ENCODE measurements at places on chromosomes 5 and 9. TPM values are rescaled to one million over a fixed set of nuclear protein-coding genes. Genes with fewer than 3 reads are reported as not detected.
A peak's percentile ranks its signal among the peaks of the same experiment; 100 is the strongest.

The TAF9 gene
- total RNA-seq = 55.7 TPM

DNA sequence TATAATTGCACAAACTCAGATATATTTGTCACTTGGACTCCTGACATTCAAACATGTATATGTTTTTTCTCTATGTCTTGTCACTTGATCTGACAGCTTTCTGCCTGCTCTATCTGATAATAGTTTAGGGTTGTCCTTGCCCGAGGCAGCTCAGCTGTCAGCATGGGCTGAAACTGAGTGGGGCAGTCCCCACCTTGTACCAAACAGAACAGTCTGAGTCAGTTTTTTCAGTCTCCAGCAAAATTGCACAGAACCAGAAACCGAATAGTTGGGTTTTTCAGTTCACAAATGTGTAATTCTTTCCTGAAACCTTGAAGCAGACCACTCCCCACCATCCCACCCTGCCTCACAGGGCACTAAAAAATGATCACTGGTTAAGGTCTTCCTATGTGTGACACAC is 9.5 kb upstream of the HAND1 start:
- DNase-seq = no peak

GRCh38 chr5:5220901-5221631 is 80.9 kb downstream of the ADAMTS16 start:
- no peak for DNase-seq

- no peak for DNase-seq
Observed at GRCh38 chr5:71529682-71530081, 57.5 kb upstream of the MCCC2 start.

DNA sequence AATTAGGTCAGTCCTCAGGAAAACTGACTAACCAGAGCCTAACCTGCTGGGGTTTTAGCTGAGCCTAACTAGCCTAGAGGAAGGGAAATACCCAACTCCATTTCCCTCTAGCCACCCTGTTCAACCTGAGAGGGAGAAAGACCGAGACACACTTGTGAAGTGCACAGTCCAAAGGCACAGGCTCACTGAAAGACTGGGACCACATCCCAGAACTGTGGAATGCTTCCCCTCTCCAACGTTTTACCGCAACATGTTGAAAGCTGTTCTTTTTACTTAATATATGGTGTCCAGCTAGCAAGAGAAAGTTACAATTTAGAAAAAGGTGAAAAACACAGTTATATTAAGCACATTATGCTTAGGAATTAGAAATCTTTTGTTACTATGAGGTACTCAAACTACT is 76.8 kb upstream of the SIMC1 start:
- DNase-seq = no peak

DNA sequence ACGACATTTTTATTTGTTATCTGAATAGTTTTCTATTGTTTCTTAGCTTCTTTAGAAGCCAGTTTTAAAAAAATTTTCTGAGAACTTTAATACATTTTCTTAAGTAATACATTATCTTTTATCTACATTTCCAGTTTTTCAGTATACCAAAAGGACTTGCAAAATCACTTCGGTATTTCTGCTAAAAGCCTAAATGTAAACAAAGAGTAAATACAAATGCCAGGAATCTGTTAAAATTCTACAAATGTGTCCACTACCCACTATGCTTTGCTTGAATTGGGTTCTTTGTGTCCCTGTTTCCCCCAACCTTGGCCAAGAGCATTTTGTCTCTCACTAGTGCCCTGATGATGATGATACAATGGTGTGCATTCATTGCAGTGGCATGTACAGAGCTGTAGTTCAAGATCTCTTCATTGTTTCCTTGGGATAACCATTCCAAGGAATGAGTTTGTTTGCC is 611.2 kb downstream of the NR2F1-AS1 start:
- DNase-seq = no peak

DNA sequence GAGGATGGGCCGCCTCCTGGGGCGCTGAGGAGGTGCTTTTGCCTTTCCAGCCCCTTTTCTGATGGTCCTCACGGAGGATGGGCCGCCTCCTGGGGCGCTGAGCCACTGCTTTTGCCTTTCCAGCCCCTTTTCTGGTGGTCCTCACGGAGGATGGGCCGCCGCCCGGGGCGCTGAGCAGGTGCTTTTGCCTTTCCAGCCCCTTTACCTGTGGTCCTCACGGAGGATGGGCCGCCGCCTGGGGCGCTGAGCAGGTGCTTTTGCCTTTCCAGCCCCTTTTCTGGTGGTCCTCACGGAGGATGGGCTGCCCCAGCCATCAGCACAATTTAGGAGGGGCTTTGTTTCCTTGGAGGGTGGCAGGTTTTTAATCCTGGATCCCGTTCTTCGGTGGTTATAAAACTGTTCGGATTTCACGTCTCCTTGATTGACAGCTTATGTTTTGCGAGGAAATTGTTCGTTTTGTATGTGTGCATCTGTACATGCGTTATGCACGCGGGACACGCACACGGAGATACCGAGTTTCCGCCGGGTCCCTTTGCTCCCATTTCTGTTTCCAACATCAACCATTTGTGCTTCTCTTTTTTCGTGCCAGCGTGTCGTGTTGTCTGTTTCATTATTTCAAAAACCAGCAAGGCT is 34.7 kb upstream of the SLC9A3 start:
- no peak for DNase-seq

The IFNA21 gene
- not detected for total RNA-seq

The NRARP gene
- total RNA-seq = 9.2 TPM

The CTSV gene
- total RNA-seq = 0.99 TPM

DNA sequence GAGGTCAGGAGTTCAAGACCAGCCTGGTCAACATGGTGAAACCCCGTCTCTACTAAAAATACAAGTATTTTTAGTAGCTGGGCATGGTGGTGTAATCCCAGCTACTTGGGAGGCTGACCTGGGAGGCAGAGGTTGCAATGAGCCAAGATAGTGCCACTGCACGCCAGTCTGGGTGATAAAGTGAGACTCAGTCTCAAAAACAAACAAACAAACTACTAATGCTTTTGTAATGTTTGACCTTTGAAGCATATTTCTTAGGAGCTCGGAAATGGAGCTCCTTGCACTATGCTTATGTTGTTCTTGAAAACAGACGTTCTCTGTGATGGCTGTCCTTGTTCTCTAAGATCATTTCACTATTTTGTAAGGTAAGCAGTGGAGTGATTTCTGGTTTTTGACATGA is 6.0 kb downstream of the F2RL2 start:
- DNase-seq = no peak

The CCL28 gene
- total RNA-seq = 2.6 TPM

The TNFSF8 gene
- total RNA-seq = 0.33 TPM

The SLC27A6 gene
- total RNA-seq = 1.7 TPM

The C9 gene
- total RNA-seq = not detected

GRCh38 chr9:101307524-101308213 is 77.1 kb downstream of the BAAT start:
- DNase-seq = no peak

- peak; percentile 51 for DNase-seq
Observed at GRCh38 chr5:113274836-113275414, 159.9 kb downstream of the TSSK1B start.

The SOWAHA gene
- total RNA-seq = 40.2 TPM

The CARD9 gene
- 9.5 TPM for total RNA-seq

The PCA3 gene
- 0.34 TPM for total RNA-seq

The BTNL3 gene
- not detected for total RNA-seq

DNA sequence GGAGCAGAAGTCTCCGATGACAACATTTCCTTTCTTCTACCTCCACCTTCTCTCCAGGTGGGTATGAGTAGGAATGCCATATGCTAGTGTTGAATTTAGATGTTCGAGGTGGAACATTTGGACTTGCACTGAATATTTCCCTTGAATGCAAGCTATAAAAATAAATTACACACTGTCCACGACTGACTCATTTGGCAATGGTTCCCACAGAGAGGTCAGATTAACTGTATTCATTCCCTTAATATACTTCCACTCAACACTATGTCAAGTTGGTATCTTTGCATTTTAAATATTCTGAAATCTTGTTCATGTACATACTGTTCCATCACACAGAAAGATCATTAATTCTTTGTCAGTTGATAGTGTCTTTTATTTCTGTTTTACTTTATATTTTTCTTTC is 222.6 kb upstream of the PIK3R1 start:
- no peak for DNase-seq

GRCh38 chr5:40505031-40505430 is 174.7 kb upstream of the PTGER4 start:
- no peak for DNase-seq

- no peak for DNase-seq
Observed at GRCh38 chr5:158691631-158692255, 408.0 kb downstream of the EBF1 start.

GRCh38 chr9:36892279-36892678 is 141.8 kb downstream of the PAX5 start:
- DNase-seq = no peak

The TAF7 gene
- 69.2 TPM for total RNA-seq

GRCh38 chr9:137295238-137295811 is 6.7 kb downstream of the NRARP start:
- DNase-seq = no peak

DNA sequence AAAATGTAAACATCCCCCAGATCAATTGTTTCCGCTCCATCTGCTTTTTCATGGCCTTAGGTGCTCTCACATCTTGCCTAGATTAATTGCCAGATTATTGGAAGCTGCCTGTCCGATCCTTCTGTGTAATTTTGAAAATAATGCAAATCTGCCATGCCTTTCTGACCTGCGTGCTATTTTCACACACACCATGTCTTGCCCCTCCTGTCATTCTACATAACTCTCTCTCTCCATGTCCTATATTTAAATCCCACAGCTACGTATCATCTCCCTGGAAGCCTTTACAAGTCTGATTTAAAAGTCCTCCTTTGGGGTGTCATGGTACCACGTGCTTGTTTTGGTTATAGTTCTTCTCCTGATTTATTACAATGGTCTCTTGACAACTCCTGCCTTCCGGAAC is 247.6 kb upstream of the ELAVL2 start:
- no peak for DNase-seq

- DNase-seq = peak; percentile 56
Observed at GRCh38 chr9:23820451-23821374, 5.3 kb downstream of the ELAVL2 start.

- no peak for DNase-seq
Observed at GRCh38 chr5:69265931-69266330, 31.2 kb downstream of the CDK7 start.

The COL15A1 gene
- 5.0 TPM for total RNA-seq

DNA sequence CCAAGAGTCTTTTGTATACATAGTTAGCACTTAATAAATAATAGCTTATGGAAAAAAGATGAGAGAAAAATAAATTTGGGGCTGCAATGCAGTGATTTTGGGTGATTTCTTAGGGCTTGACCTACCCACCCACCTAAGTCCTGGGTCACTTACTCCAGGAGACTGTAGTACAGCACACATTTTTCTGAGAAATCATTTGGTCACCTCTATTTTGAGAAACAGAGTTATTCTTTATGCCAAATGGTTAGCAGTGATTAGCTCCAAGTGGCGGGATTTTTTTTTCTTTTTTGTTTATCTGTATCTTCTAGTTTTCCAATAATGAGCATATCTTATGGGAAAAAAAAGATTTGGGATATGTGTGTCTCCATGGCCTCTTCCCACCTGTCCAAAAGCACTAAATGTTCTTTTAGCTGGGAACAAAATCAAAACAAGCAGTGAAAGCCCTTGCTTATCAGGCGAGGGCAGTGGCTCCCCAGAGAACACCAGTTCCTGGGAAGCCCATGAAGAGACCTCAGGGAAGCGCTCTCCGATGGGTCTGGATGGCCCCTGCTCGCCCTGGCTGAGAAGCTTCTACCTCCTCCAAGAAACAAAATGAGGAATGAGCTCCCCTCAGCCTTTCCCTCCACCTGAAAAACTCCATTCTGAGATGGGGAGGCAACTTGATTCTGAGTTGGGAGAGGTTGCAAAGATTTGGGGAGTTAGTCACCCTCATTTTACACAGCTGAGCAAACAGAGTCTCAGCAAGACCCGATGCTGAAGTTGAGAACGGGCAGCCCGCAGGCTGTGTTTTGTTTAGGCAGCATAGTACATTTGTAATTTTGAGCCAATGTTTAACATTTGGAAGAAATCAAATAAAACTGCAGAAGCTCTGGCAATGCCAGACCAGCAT is 69.9 kb downstream of the CYFIP2 start:
- DNase-seq = no peak

GRCh38 chr5:150070821-150071220 is 15.5 kb downstream of the CSF1R start:
- DNase-seq = no peak

GRCh38 chr5:5025774-5026408 is 114.2 kb upstream of the ADAMTS16 start:
- no peak for DNase-seq

The PTCH1 gene
- total RNA-seq = 53.1 TPM

GRCh38 chr9:20314981-20315380 is 307.3 kb downstream of the MLLT3 start:
- DNase-seq = no peak

The SHLD3 gene
- total RNA-seq = 5.3 TPM

GRCh38 chr9:101398930-101399642 is 435 bp downstream of the ZNF189 start:
- DNase-seq = peak; percentile 28

DNA sequence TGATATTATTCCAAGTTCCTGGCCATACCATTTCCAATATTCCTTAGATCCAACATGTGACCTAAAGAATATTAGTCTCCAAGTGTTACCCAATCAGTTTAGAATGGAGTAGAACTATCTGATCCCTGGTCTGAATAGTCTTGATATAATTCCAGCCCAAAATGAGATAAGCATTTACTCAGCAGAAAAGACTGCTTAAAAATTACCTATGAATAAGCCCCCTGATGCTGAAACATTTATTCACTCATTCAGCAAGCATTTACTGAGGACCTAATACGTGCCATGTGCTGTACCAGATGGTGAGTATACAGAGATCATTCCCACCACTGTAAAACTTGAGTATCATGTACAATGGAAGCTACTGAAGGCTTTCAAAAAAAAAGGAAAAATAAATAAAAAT is 157.0 kb downstream of the FAM114A2 start:
- no peak for DNase-seq

DNA sequence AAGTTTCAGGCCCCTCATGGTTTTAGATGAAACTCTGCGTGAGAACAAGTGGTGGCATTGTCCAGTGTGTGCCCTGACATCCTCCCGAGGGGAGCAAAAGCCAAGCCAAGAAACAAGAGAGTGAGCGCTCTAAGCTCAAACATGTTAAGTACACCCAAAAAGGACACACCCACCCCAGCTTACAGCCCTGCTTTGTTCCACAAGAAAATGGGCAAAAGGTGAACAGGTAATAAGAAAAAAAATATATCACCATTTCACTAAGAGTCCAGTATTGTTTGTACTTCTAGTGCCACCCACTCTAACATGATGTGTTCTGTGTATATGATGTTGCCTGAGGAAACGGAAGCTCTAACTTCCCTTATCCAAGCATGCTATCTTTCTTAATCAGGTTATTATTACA is 278.2 kb downstream of the SLIT3 start:
- DNase-seq = no peak

The ZNF366 gene
- 5.2 TPM for total RNA-seq

DNA sequence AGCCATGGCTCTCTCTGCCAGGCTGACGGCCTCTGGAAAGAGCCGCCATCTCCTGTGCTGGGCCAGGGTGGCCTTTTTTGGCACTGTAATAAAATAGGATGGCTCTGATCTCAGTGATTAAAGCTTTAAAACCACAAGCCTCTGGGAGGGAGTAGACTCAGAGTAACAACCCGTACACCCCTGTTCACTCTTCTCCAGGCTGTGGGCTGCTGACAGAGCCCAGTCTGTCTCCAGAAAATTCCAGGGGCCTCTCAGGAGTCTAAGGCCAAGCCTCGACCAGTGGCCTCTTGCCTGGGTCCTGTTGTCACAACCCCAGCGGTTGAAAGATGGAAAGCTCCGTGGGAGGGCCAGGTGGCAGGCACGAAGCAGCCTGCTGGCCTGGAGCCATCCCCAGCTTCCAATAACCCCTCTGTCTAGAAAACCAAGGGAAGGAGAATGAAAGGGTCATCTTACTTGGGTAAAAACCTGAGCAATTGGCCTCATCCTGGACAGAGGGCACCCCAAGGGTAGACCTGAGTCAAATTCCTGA is 286.7 kb upstream of the ZNF462 start:
- no peak for DNase-seq
